Right renal pelvis (tissue), 4 donors: ENCODE measurements at places on chromosomes 13 and 19. TPM values are rescaled to one million over a fixed set of nuclear protein-coding genes. Genes with fewer than 3 reads are reported as not detected.

The KIRREL2 gene
- 11.1 TPM for polyA plus RNA-seq

The ZNF575 gene
- polyA plus RNA-seq, result 2.1 TPM

DNA sequence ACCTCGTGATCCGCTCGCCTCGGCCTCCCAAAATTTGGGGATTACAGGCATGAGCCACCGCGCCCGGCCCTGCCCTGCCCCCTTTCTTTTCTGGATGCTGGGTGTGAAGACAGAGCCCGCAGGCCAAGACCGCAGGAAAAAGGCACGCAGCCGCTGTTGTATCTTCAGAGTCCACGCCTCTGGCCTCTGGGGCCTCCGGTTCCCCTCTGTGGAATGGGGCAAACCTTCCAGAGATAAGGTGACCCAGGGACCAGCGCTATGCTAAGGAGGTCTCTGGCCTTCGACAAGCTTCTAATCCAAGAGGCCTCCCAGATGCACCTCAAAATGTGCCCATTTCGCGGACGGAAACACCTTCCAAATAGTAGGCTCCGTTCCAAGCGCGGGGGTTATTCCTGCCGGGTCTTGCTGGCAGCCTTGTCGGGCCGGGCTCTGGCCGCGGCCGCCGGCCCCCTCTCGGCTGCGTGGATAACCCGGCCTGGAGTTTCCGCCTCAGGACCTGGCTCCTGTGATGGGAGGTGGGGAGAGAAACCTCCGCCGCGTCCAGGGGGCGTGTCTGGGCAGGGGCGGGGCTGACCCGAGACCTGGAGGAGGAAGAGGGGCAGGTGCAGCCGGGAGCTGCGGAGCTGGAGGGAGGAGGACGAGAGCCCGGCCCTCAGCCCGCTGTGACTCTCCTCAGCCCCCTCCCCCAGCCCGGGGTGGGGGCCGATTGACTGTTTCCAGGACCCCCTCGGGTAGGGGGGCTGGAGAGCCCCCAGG, 13.1 kb downstream of the TJP3 start:
- peak; percentile 67 for DNase-seq

DNA sequence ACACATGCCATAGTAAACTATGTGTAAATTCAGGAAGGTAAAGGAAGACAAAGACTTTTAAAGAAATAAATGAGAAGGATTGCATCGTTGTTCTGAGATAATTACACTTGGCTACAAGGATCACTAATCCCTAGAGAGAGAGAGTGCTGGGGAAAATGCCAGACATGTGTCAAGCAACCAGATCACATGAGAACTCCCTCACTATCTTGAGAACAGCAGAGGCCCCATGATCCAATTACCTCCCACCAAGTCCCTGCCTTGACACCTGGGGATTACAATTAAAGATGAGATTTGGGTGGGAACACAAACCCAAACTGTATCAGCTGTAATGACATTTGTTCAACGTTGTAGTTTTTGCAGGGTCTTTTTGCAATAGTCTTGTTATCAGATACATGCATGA, 1600.9 kb upstream of the MIR17HG start:
- no peak for DNase-seq

GRCh38 chr13:23069566-23069965, 111.2 kb upstream of the SGCG start:
- no peak for DNase-seq

The CASP14 gene
- polyA plus RNA-seq, result 0.06 TPM

- no peak for DNase-seq
These were observed 10.3 kb downstream of the MBD3L2B start for GRCh38 chr19:7010722-7011593.

GRCh38 chr19:49430678-49431329, 5.6 kb downstream of the GFY start:
- no peak for DNase-seq

DNA sequence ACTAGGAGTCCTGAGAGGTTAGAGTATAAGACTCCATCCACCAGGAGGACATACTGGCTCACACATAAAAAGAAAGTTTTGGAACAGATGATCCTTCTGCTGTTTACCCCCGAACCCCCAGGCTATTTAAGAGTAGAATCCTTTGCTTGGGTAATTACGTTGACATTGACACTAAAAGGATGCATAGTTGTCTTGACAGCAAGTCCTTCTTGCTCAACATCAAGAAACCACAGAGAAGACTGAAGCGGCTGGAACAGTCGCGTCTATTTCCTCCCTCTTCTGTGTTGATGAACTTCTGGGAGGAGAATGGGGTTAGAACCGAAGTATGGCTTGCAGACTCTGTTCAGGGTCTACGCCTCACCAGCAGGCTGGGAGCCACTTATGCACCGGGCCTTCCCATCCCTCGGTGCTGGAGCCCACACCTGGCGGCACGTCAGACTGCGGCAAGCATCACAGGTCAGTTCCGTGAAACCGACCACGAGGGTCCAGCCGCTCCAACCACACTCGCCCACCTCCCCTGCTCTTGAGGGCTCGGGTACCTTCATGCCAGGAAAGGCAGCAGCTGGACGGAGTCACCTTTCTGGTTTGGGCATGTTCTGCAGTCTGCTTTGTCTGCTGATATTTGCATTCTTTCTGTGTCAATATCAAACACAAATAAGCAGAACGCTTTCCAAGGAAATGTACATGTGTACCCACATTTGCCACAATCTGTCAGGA, 42.4 kb upstream of the RANBP3 start:
- no peak for DNase-seq

DNA sequence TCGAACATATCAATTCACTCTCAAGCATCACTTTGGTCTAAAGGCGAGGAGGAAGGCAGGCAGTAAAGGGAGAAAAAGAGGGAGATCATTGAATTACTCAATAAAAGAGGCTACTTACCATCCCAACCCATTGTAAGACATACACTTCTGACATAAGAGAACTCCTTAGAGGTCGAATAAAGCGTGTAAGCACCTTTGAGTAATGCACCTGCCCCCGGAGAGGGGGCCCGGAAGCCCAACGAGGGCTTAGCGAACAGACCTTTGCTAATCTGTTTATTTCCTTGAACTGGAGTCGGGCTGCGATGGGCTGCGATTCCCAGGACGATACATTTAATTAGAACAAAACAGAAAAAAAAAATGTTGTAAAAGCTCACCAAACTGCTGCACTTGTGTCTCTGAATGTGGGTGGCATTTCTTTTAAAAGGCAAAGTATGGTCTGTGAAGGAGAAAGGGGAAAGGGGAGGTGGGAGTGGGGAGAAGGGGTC, 3.0 kb downstream of the ZC3H4 start:
- no peak for DNase-seq
